OCI-M1 (cell line): ENCODE measurements at places on chromosomes 2 and 18.

- DNase-seq = peak; percentile 50
Measured at GRCh38 chr2:144496092-144496976, 23.6 kb downstream of the ZEB2 start.

DNA sequence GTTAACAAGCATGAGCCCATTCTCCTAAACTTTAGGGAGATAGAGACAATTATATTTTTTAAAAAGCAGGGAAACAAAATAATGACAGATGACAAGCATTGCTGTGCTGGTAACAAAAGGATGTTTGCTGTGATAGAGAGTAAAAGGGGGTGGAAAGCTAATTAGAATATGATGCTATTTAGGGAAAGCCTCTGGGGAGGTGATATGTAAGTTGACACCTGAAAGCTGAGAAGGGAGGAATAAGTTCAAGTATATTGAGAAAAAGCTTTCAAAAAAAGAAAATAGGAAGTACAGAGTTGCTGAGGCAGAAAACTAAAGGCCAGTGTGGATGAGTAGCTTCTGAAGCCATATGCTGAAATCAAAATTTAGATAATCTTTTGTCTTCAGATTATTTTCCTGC, 565.2 kb upstream of the NRXN1 start:
- DNase-seq = peak; percentile 7

DNA sequence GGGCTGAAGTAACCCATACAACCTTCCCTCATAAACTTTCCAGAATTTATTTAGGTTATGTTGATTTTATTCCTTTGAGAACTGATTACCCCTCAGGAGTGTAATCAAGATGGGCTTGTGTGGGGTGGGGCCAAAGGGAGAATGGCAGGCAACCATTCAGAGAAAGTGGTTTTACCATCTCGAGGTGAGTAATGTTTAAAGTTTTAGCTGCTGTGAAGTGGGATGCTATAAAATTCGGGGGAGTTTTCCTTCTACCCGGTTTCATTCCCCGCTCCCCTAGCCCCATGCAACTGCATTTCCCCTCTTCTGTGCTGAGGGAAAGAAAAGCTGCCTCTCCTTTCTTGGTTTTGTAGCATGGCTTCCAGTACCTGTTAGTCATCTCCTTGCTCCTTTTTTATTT, 34.7 kb downstream of the MAP4K4 start:
- DNase-seq = no peak

DNA sequence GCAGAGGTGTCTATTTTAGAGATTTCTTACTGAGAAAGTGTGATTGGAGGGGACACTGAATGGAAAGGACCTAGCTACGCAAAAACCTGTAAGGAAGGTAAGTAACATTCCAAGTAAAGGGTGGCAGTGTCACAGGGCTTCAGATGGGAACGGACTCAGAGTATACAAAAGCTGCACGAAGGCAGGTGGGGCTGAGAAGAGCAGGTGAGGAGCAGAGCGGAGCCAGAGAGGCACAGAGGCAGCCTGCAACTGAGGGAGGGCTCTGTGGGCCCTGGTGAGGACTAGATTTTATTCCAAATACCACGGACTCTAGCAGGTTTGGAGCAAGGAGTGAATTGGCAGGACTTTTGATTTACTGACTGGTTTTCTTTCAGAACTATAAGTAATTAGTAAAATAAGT, 331.3 kb upstream of the PKDCC start:
- DNase-seq = peak; percentile 43

GRCh38 chr18:34870555-34871310, 160.6 kb downstream of the DTNA start:
- no peak for DNase-seq

DNA sequence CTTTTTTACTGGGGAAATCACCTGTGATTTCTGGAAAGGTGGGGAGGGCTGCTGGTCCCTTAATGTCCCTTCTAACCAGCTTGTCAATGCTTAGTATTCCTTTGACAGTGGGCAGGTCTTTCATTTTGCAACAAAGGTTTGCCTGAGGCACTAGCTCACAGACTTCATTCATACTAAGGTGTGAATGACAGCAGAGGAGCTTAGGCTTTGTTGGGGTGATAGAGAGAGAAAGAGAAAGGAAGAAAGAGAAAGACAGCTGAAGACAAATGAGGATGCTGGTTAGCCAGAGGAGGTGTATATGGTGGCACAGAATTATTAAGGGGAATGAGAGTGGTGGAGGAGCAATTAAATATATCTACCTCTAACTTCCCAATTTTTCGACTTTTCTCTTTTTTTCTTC, 28.9 kb upstream of the GTF2A1L start:
- DNase-seq = no peak

DNA sequence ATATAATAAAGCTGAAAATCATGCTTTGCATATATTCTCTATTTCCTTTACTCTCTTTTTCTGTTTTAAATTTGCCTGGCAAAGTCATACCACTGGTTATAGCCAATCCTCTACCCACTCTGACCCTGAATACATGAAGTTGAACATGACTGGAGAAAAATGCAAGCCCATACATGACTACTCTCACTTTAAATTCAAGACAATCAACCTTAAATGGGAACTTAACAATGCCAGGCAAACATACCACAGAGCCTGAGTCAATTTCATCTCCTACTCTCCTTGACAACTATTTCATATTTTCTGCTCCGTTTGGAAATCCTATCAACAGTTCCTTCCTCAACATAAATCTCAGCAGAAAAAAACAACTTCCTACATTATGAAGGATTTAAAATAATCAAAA, 22.6 kb downstream of the RAD51AP2 start:
- no peak for DNase-seq

DNA sequence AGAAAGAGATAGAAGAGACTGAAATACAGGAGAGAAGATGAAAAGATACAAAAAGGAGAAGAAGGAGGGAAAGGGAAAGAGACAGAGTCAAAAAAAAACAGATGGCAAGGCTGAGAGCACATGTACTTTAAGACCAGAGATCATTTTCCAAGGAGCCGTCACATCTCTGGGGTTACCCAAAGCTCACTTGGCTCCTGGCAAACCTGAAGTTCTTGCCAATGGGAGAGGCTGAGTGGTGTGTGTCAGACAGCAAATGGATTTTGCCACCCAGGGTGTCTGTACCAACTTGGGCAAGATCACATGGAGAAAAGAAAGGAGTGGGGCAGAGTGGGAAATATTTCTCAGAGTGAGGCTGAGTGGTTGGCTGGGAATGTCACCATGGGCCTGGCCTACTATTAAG, 219.3 kb upstream of the TNP1 start:
- DNase-seq = no peak

DNA sequence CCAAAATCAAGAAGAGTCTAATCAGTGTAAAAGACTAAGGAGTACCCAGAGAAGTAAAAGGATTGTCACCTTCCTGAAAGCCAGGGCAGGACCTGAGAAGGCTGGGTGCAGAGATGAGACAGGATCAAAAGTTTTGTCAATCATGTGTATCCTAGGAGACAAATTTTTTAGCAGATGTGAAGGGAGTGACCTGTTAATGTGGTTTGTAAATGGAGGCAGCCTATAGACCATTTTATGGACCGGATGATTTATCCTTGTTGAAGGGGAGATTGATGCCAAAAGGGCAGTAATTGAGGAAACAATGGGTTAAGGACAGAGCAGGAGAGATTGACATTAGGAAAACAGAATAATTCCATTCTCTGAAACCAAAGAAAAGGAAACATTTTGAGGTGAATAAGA, 813 bp downstream of the NDC80 start:
- peak; percentile 55 for DNase-seq

- no peak for DNase-seq
Measured at GRCh38 chr2:11466307-11467128, 557 bp upstream of the E2F6 start.

DNA sequence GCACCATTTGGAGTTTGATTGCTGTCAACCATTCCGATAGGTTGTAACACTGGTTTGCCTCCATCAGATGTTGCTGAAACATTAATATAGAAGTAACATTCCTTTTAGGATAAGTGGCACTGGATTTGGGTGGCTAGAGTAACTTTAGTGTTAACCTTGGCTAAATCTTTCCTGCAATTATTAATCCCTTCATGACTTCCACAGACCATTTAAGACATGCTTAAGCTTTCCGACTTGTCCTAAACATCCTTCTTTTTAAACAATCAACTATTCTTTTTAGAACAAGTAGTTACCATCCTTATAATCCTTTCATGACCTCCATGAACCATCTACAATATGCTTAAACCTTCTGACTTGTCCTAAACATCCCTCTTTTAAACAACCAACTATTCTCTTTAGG, 465.5 kb downstream of the DCDC2C start:
- DNase-seq = no peak

GRCh38 chr2:16962505-16962904, 296.9 kb upstream of the CYRIA start:
- no peak for DNase-seq
